ENCODE measurements at places on chromosomes 13 and 19.
A peak's percentile ranks its signal among the peaks of the same experiment; 100 is the strongest.

DNA sequence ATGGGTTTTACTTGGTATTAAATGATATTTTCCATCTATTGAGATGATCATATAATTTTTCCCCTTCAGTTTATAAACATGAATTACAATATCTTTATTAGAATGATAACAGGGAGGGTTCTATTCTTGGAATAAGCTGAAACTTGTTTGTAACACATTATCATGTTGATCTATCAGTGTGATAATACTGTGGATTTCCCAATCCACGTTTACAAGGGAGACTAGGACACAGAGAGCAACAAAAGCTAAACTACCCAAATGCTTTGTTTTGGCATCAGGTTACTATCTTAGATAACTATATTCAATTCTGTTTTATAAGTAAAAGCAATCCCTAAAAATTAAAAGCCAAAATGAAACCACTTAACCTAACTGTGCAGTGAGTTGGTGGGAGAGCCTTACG lies 92.5 kb downstream of the TUBGCP3 start:
- no peak for DNase-seq

DNA sequence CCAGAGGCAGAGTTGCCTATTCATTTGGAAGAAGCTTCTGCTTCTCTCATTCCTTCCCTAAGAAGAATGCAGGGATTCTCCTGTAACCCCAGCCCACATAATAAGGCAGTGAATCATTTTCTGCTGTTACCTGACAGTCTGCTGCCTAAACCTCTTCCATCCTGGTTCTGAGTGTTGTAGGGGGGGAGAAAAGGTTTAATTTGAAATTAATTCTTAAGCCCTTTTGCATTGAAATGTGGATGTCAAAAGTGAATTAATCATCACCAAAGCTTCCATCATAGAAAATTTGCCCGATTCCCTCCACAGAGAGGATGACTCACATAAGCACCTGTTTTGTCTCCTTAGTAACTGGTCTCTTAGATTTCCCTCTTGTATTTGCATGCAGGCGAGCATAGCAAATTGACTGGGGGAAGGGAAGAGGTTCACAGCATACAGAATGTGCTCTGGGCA lies 146.7 kb upstream of the FNDC3A start:
- DNase-seq = peak; percentile 27

DNA sequence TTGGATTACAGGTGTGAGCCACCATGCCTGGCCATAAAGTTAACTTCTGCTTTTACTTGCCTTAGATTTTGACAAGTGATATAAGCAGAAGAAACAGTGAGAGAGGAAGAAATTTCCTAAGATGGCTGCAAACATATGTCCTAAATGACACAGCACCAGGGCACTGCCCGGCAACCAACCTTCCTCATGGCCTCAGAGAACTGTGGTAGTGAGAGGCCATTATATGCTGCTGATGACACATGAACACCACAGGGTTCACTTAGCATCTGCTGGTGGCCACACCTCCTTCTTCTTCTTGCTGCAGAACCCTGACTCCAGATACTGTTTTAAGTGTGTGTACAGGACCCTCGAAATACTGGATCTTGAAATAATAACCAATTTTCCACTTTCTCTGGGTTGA lies 88.2 kb downstream of the KCTD12 start:
- no peak for DNase-seq

GRCh38 chr19:20660473-20661140 lies 764 bp downstream of the ZNF626 start:
- peak; percentile 0 for DNase-seq

GRCh38 chr19:1538978-1539377 lies 15.1 kb downstream of the PLK5 start:
- no peak for DNase-seq

GRCh38 chr19:30543243-30543945 lies 171.2 kb downstream of the ZNF536 start:
- no peak for DNase-seq
